ENCODE measurements at places on chromosomes 6 and 20. TPM values are rescaled to one million over a fixed set of nuclear protein-coding genes. Genes with fewer than 3 reads are reported as not detected.

Gene NMBR
- total RNA-seq = not detected

Gene GJA10
- total RNA-seq = not detected

Gene SGK2
- total RNA-seq = 0.45 TPM

Gene TCP11
- not detected for total RNA-seq

- peaks cover 33% of the 10 kb centered on the region for H3K4me1 ChIP-seq
- no peaks in the 10 kb centered on the region for H3K27me3 ChIP-seq
- peaks cover 20% of the 10 kb centered on the region for H3K36me3 ChIP-seq
- no peak for DNase-seq
- H3K27ac ChIP-seq = peak overlapping the region; percentile 29
Observed at GRCh38 chr6:155253337-155253736, 10.5 kb upstream of the CLDN20 start.

GRCh38 chr6:27687154-27688013 lies 214.5 kb upstream of the ZNF184 start:
- H3K27ac ChIP-seq = peak overlapping the region; percentile 96
- DNase-seq = peak; percentile 96
- H3K4me3 ChIP-seq = peak overlapping the region; percentile 85

DNA sequence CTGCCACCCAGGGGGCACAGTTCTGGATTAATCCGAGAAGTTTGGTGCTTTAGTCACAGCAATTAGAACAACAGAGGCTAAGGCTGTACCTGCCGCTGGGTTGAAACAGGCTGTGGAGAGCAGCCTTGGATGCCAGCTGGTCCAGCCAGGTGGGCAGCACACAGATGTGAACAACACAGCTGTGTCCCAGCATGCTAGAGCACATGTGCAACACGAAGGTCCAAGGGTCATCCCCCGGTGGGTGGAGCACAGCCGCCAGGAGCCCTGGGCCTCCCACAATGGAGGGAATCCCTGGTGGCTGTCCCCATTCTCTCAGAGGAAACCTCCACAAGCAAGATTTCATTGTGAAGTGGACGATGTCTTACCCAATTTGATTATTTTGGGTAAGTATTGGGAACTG lies 99.2 kb upstream of the SYNDIG1 start:
- H3K27me3 ChIP-seq = peaks cover 2% of the 10 kb centered on the region
- H3K4me1 ChIP-seq = no peaks in the 10 kb centered on the region
- H3K4me3 ChIP-seq = no peak overlapping the region
- H3K36me3 ChIP-seq = no peaks in the 10 kb centered on the region

DNA sequence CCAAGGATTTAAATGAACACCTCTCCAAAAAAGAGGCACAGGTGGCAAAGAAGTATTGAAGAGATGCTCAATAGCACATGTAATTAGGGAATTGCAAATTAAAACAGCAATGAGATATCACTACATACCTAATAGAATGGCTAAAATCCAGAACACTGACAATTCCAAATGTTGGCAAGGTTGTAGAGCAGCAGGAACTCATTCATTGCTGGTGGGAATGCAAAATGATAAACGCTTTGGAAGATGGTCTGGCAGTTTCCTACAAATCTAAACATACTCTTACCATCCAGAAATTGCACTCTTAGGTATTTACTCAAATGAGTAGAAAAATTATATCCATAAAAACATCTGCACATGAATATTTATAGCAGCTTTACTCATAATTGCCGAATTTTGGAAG lies 17.0 kb downstream of the CD93 start:
- no peak for DNase-seq
- no peaks in the 10 kb centered on the region for H3K27me3 ChIP-seq
- no peaks in the 10 kb centered on the region for H3K4me1 ChIP-seq
- H3K27ac ChIP-seq = no peak overlapping the region
- H3K36me3 ChIP-seq = no peaks in the 10 kb centered on the region
- H3K4me3 ChIP-seq = no peak overlapping the region

DNA sequence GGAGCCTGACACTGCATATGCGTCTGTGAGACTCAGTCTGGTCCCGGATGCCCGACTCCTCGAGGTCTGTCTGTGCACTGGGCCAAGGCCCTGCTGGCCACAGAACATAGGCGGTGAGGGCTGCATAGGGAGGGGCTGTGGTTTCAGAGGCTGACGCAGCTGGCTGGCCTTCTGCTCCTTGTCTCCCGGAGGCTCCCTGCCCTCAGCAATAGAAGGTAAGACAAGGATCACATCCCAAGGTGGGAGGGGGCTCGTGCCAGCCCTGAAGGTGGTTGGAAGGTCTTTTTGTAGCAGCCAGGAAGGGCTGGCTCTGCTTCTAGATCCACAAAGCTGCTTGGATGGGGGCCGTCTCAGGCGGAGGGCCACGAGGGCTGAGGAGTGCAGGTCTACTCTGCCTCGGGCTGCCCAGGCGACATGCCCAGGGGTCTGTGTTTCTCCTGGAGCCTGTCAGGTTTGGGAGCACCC lies 239.8 kb upstream of the SULF2 start:
- no peaks in the 10 kb centered on the region for H3K27me3 ChIP-seq
- H3K4me1 ChIP-seq = peaks cover 11% of the 10 kb centered on the region
- no peaks in the 10 kb centered on the region for H3K36me3 ChIP-seq
- DNase-seq = no peak
- H3K4me3 ChIP-seq = no peak overlapping the region

- H3K4me1 ChIP-seq = peaks cover 85% of the 10 kb centered on the region
- peak overlapping the region; percentile 91 for H3K27ac ChIP-seq
- peak overlapping the region; percentile 88 for H3K4me3 ChIP-seq
- peaks cover 42% of the 10 kb centered on the region for H3K36me3 ChIP-seq
- DNase-seq = peak; percentile 68
- no peaks in the 10 kb centered on the region for H3K27me3 ChIP-seq
Observed at GRCh38 chr6:3746119-3746691, 5.3 kb downstream of the PXDC1 start.

- H3K4me3 ChIP-seq = no peak overlapping the region
- peaks cover 20% of the 10 kb centered on the region for H3K4me1 ChIP-seq
- no peaks in the 10 kb centered on the region for H3K36me3 ChIP-seq
Observed at GRCh38 chr6:36349240-36349639, 12.6 kb upstream of the BNIP5 start.

DNA sequence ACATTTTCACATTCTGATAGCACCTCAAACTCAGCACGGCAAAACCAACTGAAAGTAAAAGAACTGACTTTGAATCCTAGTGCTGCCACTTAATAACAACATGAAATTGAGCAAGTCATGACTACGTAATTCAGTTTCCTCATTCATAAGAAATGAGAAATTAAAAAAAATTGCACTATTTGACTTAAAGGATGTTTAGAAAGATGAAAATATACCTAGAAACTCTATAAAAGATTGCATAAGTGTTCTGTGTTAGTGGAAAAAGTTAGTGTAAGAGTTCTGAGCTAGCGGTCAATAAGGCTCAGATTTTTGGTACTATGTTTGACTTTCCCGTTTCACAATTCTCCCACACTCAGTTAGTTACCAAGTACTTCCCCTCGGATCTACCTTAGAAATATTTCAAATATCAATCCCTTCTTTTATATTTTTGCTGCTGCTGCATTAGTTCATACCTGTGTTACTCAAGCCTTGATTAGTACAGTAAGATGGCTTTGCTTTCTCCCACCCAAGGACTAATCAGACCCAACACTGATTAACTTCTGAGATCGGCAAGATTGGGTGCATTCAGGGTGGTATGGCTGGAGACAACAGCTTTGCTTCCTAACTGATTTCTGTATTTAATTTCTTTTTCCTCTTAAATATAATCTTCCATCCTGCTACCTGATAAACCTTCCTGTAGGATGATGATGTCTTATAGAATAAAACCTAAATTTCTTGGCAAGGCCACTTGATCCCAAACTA lies 25.9 kb downstream of the ECHDC1 start:
- peaks cover 3% of the 10 kb centered on the region for H3K4me1 ChIP-seq
- no peak overlapping the region for H3K27ac ChIP-seq
- no peaks in the 10 kb centered on the region for H3K27me3 ChIP-seq
- no peak for DNase-seq

- H3K4me1 ChIP-seq = peaks cover 3% of the 10 kb centered on the region
- H3K4me3 ChIP-seq = no peak overlapping the region
- H3K27me3 ChIP-seq = peaks cover 16% of the 10 kb centered on the region
Observed at GRCh38 chr6:24273096-24273870, 84.6 kb downstream of the DCDC2 start.

DNA sequence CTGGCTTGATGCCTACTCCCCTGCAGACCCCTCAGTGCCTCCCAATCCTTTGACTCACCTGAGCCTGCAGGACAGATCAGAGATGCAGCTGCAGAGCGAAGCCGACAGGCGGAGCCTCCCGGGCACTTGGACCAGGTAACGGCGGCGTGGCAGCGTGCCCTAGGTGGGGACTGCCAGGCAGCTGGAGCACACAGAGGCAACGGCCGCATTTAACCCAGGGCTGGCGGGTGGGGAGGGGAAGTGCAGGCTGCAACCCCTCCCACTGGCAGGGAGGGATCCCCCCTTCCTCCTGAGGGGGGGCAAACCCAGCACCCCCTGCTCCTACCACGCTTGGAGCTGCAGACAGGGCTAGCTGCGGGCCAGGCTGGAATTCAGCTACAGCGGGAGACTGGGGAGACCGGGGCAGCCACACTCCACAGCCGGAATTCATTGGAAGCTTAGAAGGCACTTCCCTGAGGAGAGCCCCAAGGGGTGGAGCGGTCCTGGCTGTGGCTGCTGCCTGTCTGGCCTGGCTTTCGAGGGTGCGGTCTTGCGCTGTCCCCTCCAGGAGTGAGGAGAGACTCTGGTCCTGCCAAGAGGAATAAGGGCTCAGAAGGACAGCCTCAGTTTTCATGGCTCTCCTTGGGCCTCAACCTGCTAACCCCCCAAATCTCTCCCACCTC lies at the start of gene MATN4:
Gene MATN4 (minus strand): TSS at position 183 of the 662 bp plus-strand sequence. CDS start 2,717 bp downstream, outside the sequence.
- no peak within 1 kb of the TSS for H3K27ac ChIP-seq
- no peaks in the 10 kb centered on the region for H3K36me3 ChIP-seq
- H3K27me3 ChIP-seq = no peaks in the 10 kb centered on the region

- DNase-seq = no peak
- H3K27ac ChIP-seq = no peak overlapping the region
- H3K27me3 ChIP-seq = no peaks in the 10 kb centered on the region
- peaks cover 16% of the 10 kb centered on the region for H3K4me1 ChIP-seq
Observed at GRCh38 chr6:17919496-17919895, 67.9 kb downstream of the KIF13A start.
